ENCODE measurements at places on chromosomes 16 and 17.

DNA sequence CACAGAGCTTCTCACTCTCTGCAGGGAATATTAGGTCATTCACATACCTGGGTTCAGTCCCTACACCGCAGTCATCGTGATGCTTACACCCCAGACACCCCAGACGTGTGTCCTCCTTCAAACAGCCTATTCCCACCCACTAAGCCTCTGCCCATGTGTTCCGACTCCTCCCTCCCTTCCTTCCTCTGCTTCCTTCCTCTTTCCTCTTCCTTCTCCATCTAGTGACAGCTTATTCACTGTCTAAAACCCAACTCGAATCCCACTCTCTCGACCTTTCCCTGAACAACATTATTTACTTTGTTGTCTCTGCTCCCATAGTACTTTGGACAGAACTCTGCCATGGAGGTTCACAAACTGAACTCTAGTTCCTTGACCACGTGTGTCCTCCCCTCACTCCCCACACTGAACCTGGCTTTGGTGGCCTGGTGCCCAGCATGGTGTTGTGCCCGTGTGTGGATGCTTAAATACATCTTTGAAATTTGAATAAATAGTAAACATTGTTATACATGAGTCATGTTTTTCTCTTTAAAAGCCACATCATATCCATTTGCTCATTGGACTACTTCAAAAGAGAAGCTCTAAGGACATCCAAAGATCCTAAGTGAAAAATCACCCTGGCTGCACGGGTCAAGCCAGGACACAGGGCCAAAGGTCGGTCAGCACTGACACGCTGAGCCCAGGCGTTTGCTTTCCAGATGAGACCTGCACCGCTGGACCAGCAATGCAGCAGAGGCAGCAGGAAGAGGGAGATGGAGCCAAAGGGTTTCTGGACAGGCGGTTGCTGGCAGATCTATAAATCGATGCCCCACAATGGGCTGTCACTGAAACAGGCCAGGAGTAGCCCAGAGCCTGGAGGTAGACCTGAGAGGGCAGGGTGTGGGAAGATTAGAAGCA, 14.1 kb upstream of the G6PC1 start:
- DNase-seq: no peak
- no peak overlapping the region for H3K27ac ChIP-seq
- no peaks in the 10 kb centered on the region for H3K27me3 ChIP-seq
- no peaks in the 10 kb centered on the region for H3K36me3 ChIP-seq
- H3K4me3 ChIP-seq: no peak overlapping the region

DNA sequence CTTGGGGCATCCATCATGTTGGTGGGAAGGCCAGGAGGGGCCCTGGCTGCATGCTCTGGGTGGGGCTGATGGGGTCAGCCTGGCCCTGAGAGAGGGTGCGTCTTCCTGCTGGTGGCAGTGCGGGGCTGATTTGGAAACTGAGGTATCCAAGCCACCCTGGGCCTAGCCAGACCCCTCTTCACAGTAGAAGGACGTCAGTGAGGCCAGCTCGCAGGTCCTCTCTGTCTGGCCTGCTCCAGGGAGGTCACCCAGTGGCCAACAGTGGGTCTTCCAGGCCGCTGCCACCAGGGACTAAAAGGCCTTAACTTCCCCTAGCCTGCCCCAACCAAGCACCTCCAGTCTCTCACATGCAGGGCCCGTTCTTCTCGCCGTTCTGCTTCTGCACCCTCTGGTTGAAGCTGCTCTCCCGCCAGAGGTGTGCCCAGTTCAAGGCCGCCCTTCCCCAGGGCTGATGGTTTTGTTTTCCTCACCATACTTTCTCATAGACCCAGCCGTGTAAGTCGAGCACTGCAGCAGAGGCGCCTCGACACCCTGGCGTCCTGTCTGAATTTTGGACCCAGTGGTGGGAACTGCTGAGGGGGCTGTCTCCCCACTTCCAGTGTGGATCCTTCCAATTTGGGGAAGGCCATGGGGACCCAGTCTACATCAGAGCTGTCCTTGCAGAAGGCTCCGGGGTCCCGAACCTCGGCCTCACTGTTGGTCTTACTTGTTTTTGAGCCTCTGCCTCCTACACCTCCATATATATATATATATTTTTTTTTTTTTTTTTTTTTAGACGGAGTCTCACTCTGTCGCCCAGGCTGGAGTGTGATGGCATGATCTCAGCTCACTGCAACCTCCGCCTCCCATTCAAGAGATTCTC, 42.9 kb upstream of the CDC42EP4 start:
- H3K36me3 ChIP-seq: peaks cover 29% of the 10 kb centered on the region
- no peak for DNase-seq
- no peak overlapping the region for H3K27ac ChIP-seq
- peaks cover 19% of the 10 kb centered on the region for H3K4me1 ChIP-seq
- no peak overlapping the region for H3K4me3 ChIP-seq

- DNase-seq: no peak
- no peak overlapping the region for H3K4me3 ChIP-seq
- H3K27ac ChIP-seq: no peak overlapping the region
- peaks cover 9% of the 10 kb centered on the region for H3K4me1 ChIP-seq
- no peaks in the 10 kb centered on the region for H3K27me3 ChIP-seq
Observed at GRCh38 chr17:36204724-36205500, 6.0 kb upstream of the CCL4L2 start.

- H3K4me3 ChIP-seq: no peak overlapping the region
- H3K27ac ChIP-seq: no peak overlapping the region
- DNase-seq: no peak
- no peaks in the 10 kb centered on the region for H3K27me3 ChIP-seq
- H3K4me1 ChIP-seq: peaks cover 50% of the 10 kb centered on the region
Observed at GRCh38 chr16:75342308-75342811, 90.9 kb upstream of the BCAR1 start.

- no peak overlapping the region for H3K27ac ChIP-seq
- no peaks in the 10 kb centered on the region for H3K4me1 ChIP-seq
- no peak for DNase-seq
- no peaks in the 10 kb centered on the region for H3K27me3 ChIP-seq
- no peak overlapping the region for H3K4me3 ChIP-seq
- H3K36me3 ChIP-seq: no peaks in the 10 kb centered on the region
Observed at GRCh38 chr17:7959503-7960253, 27.7 kb downstream of the CNTROB start.

- DNase-seq: no peak
- H3K27me3 ChIP-seq: peaks cover 78% of the 10 kb centered on the region
- no peaks in the 10 kb centered on the region for H3K4me1 ChIP-seq
Observed at GRCh38 chr16:84838383-84838948, 18.7 kb downstream of the CRISPLD2 start.

DNA sequence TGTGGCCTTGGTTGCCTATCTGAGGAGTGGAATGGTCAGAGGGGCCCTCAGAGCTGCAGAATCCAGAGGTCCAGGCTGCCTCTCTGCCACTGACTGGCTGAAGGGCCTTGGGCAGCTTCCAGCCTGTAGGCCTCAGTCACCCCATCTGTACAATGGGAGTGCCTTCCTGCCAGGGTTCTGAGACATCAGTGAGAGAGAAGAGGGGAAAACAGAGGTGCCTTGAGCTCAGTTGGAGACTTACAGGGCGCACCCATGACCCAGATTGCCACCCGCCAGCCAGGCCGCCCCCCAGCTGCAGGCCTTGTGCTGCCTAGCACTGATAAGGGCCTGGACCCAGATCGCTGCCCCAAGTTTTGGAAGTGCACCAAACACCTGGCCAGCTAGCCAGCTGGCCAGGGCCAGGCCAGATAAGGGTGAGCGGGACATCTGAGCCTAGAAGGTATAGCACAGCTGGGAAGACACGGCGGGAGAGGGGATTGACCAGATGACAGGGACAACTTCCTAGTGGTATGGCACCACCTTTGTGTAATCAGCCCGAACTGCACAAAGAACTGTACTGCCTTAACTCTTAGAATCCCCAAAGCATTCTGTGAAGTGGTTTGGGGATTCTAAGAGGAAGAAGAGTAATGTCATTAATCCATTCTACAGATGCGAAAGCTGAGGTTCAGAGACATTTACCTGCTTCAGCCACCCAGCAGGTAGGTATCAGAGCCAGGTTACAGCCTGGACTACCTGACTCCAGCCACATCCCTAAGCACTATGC, 1.4 kb downstream of the SLC4A1 start:
- no peak for DNase-seq
- no peaks in the 10 kb centered on the region for H3K27me3 ChIP-seq
- H3K4me1 ChIP-seq: no peaks in the 10 kb centered on the region
- no peak overlapping the region for H3K27ac ChIP-seq
- H3K36me3 ChIP-seq: no peaks in the 10 kb centered on the region

DNA sequence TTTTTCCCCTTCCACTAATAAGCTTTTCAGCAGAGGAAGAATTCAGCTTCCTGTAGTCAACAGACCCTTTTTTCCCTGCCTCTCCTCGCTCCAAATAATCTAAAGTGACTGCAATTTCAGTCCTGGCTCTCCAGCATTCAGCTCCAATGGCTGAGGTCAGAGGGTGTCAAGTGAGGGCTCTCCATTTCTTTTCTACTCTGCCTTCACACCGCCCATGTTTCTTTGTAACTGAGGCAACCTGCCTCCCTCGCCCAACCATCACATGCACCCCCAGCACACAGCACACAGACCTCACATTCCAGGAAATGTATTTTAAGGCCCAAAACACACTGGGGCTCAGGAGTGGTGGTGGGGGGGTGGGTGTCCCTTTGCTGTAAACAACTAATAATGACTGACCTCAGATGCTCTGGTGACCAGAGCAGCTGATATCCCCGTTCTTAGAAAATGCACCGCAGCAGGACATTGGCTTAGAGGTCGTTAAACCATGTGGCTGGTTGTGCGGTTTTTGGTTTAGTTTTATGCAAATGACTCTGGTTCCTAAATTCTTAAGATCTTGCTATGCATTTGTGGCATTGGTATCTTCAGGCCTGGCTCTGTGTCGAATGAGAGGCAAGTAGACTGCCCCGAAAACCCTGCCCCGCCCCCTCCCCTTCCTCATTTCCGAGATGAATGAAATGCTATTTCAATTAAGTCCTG, 203.6 kb downstream of the ZFHX3 start:
- no peak overlapping the region for H3K4me3 ChIP-seq
- peak; percentile 61 for DNase-seq
- H3K4me1 ChIP-seq: peaks cover 52% of the 10 kb centered on the region
- H3K27ac ChIP-seq: peak overlapping the region; percentile 94
- peaks cover 3% of the 10 kb centered on the region for H3K36me3 ChIP-seq

DNA sequence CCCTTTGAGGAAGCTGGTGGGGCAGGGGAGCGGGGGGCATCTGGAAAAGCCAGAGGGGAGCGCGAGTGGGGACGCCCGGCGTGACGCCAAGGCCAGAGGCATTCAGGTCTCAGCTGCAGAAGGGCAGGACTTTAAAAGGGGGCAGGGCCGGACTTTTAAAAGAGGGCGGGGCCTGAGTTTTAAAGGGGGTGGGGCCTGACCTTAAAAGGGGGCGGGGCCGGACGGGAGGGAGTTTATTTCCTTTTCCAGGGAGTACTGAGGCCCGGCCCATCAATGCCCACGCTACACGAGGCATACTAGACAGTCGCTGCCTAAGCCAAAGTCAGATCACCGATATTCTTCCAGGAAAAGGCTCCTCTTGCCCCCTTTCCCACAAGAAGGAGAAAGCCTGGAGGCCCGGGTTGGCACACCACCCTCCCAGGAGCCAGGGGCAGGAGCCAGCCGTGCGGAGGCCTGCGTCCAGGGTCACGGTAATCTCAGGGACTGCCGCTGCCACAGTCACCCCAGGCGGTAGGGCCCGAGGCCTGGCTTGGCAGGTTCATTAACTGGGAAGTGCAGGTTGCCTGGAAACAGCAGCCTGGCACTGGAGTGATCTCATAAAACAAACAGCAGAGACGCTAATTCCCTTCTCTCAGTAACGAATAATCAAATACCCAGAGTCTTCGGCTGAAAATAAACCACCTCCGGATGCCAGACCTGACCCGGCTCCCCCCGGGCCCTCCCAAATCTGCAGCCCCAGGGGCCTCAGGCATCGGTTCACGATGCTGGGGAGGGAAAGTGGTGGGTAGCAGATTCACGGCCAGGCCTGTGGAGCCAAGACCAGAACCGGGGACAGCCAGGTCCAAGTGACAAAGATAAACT, 90.7 kb downstream of the TIMM22 start:
- no peaks in the 10 kb centered on the region for H3K27me3 ChIP-seq
- peaks cover 47% of the 10 kb centered on the region for H3K36me3 ChIP-seq
- no peak overlapping the region for H3K27ac ChIP-seq
- DNase-seq: no peak

DNA sequence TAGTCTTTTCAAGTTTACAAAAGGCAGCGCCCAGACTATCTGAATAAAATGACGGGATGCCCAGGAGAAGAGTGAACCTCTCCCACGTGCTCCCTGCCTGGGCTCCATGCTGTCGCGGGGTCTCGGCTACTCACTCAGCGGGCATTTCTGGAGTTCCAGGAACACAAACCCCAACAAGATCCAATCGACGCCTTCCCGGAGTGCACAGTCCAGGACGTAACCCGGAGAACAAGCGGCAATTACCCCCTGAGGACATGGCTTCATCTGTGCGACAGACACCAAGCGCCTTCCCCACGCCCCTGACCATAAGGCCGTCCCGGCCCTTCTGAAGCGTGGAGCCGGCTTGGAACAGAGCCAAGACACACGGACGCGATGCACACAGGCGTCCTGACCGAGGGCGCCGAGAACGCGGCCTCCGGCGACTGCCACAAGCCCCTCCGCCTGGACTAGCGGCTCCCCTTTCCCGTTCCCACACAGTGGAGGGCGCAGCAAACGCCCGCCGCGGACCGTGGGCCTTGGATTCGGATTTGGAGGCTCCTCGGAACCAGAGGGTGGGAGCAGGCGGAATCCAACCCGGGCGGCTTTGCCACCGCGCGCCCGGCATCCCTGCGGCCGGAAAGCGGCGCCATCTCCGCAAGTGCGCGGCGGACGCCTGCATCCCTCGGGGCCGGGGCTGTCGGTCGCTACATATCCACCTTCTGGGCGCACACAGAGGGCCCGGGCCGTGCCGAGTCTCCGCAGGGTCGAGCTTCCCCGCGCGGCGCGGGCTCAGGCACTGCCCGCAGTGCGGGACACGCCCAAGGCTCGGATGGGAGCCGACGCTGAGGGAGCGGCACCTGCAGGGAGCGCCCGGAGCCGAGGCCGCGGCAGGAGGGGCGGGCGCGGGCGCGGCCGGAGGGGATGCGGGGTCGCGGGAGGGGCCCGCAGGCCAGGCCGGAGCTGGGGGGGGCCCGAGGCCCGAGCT, 725 bp downstream of the ABCA3 start:
- peaks cover 23% of the 10 kb centered on the region for H3K27me3 ChIP-seq
- H3K4me1 ChIP-seq: peaks cover 5% of the 10 kb centered on the region
- no peaks in the 10 kb centered on the region for H3K36me3 ChIP-seq

- H3K27me3 ChIP-seq: peaks cover 5% of the 10 kb centered on the region
- no peak for DNase-seq
- no peaks in the 10 kb centered on the region for H3K36me3 ChIP-seq
- H3K4me1 ChIP-seq: no peaks in the 10 kb centered on the region
Observed at GRCh38 chr17:71976011-71976649, 144.7 kb upstream of the SOX9 start.

- no peak overlapping the region for H3K27ac ChIP-seq
- H3K4me1 ChIP-seq: no peaks in the 10 kb centered on the region
- no peak overlapping the region for H3K4me3 ChIP-seq
- no peak for DNase-seq
- no peaks in the 10 kb centered on the region for H3K36me3 ChIP-seq
- H3K27me3 ChIP-seq: no peaks in the 10 kb centered on the region
Observed at GRCh38 chr16:20938426-20938825, 37.9 kb downstream of the LYRM1 start.
